GM12892 (cell line): ENCODE measurements at places on chromosomes 4 and X.

GRCh38 chr4:92334716-92335350 lies 31.1 kb downstream of the GRID2 start:
- DNase-seq: no peak

DNA sequence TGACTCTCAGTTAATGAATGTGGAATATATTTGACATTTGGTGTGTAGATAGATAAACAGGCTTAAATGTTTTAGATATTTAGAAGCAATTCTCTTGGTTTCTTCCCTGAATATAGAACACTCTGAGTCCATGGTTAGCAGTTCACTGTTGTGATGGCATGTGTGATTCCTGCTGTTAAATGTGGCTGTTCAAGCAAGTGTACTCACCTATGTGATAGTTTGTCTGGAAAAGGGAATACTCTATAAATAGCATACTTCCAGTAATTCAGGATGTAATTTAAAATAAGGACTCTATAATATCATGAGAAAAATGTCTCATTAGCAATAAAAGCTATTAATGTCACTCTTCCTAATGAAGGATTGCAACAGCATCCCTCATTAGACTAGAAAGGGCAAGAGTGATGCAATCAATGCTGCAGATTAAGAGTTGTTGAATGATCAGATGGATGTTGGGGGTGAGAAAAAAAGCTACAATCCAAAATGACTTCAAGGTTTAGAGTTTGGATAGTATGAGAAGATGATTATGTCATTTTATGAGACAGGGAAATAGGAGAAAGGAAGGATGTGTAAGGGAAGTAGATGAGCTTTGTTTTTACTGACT lies 201.8 kb upstream of the WDFY3 start:
- no peak for DNase-seq

- DNase-seq: no peak
Measured at GRCh38 chr4:1550122-1551070, 133.7 kb downstream of the FAM53A start.

DNA sequence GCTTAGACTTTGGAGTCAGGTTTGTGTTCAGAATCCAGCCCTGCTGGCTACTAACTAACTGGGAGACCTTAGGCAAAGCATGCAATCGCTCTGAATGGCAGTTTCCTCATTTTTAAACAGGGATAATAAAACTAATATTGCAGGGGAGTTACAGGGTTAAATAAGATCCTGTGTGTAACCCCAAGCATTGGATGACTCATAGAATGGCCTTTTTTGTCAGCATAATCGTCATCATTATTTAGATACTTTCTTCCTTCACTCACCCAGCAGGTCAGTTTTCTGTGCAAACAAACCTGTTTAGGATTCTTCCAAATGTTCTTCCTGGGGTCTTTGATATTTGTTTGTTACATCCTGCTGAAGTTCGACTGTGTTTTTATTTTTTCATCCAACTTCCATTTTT lies 208.2 kb downstream of the EVC2 start:
- DNase-seq: no peak

GRCh38 chrX:110310000-110310790 lies 7.7 kb downstream of the AMMECR1 start:
- no peak for DNase-seq

DNA sequence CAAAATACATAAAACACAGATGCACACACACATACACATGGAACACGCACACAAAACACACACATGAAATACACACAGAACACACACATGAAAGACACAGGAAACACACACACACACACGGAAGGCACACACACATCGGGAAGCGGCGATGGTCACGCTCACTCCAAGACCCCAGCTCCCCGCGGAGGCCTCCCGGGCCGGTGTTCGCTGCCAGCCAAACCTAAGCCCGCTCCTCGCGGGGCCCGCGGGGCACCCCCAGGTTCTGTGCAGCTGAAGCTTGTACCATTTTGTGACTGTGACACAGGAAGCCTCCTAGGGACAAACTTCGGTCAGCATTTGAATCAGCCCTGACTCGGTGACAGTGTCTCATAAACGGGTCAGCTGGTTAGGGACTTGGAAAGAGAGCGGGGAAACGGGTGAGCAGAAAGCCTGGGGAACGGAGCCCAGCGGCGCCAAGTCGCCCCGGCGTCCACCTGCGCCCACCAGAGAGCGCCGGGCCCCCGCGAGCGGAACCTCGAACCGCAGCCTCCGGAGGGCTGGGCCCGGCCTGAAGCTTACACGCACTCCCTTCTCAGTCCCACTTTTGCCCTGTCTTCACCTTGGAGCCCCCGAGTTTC lies 32.1 kb downstream of the F11 start:
- no peak for DNase-seq

DNA sequence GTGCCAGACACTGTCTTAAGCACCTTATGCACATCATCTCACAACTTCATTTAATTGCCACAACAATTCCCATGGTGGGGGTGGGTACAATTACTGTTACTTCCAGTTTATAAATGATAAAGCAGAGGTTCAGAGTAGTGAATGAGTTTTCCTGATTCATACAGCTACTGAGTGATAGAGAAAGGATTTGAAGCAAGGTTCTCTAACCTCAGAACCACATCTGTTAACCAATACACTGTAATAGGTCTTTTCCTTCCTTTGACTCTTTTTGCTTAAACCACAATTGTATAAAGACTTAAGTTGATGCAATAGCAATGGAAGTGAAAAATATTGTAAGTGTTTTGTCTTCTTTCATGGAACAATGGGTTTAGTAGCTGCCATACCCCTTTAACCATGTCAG lies 43.5 kb upstream of the PAK3 start:
- no peak for DNase-seq

- DNase-seq: no peak
Measured at GRCh38 chr4:213971-214370, 89.7 kb downstream of the ZNF718 start.

- no peak for DNase-seq
Measured at GRCh38 chrX:149527705-149528104, 13.1 kb upstream of the EOLA1 start.

GRCh38 chrX:3425031-3425430 lies 78.6 kb upstream of the MXRA5 start:
- no peak for DNase-seq

- no peak for DNase-seq
Measured at GRCh38 chr4:25029479-25030276, 1.1 kb downstream of the LGI2 start.

DNA sequence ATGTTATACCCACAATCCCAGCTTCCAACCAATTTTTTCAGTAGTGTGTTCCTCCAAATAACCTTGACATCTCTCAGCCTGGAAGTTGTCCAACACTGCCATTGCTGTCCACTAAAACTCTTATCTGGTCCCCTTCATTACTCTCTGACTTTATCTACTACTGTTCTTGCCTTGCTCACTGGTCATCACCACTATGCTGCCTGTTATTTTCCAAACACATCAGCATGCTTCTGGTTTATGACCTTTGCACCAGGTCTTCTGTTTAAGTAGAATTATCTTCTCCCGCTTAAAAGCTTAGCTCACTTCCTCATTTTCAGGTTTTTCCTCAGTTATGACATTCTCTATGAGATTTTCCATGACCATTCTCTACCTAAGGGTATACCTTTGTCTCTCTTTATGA lies 5.5 kb downstream of the ELMOD2 start:
- no peak for DNase-seq

DNA sequence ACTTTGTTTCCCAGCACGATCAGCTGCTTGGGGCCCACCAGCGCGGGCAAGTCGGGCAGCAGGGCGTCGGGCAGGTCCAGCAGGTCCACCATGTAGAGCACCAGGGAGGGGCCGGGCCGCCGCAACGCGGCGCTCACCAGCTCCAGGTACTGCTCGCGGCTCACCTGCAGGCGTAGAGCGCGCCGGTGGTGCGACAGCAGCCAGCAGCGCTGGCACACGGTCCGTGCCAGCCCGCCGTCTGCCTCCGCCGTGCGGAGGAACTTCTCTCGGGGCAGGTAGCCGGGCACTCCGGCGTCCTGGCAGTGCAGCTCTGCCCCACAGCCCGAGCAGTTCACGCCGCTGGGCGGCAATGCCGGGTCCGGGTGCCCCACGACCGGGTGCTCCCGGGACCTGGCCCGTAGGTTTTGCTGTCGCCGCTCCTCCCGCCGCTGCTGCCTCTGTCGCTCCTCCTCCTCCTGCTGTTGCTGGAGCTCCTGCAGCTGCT lies 527 bp downstream of the NOA1 start:
- peak; percentile 38 for DNase-seq

GRCh38 chr4:46258431-46258830 lies 131.5 kb downstream of the GABRA2 start:
- no peak for DNase-seq

GRCh38 chr4:89954906-89955695 lies 60.4 kb downstream of the MMRN1 start:
- DNase-seq: no peak

DNA sequence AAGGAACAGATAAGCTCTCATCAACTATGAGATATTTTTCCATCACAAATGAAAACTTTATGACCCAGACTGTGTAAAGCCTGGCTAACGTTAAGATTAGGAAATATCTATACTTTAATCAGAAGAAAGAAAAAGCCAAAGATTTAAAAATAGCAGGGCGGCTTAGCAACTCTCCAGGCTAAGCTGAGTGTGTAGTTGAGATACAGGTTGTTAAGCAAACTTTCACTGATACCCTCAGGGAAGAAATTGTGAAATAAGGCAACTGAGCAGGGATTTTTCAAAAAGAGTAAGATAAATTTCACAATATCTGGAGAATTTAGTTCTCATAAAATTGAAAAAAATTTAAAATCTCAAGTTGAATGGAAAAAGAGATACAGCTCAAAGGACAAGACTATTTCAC lies 382.0 kb downstream of the RAPGEF2 start:
- no peak for DNase-seq

DNA sequence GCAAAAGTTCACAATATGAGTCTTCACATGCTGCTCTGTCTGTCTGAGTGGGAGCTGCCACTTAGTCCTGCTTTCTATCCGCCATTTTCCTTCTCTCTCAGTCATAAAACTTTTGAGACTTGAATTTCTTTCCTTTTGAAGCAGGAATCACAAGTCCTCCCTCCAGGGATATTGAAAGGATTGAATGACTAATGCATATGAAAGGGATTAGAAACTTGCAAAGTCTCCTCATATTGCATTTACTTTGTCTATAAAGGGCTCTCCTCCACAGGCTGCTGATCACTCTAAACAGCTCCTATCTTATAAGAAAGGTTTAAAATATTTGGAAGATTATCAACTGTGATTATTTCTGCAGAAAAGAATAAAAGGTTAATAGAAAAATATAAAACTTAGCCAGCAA lies 879.1 kb downstream of the ARAP2 start:
- DNase-seq: no peak

GRCh38 chr4:183163135-183163534 lies 64.1 kb downstream of the WWC2 start:
- no peak for DNase-seq

DNA sequence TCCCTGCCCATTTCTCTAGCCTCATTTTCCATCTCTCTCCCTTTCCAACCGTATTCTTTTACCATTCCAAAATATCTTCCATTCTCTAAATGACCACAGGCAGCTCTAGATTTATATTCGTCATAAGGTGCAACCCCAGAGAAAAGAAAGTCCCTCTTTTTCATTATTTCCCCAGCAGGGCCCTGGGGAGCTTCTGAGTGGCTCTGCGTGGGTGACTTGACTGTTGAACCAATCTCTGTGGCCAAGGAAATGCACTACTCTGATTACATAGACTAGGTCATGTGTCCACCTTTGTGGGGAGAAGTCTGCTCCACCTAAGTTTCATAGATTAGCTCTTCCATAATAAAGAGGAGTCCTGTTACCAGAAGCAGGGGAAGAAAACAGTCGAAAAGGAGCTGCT lies 51.4 kb downstream of the ATOH1 start:
- no peak for DNase-seq

GRCh38 chr4:66034671-66035070 lies 364.4 kb upstream of the EPHA5 start:
- DNase-seq: no peak

- DNase-seq: no peak
Measured at GRCh38 chr4:112954286-112954685, 95.2 kb upstream of the ANK2 start.

DNA sequence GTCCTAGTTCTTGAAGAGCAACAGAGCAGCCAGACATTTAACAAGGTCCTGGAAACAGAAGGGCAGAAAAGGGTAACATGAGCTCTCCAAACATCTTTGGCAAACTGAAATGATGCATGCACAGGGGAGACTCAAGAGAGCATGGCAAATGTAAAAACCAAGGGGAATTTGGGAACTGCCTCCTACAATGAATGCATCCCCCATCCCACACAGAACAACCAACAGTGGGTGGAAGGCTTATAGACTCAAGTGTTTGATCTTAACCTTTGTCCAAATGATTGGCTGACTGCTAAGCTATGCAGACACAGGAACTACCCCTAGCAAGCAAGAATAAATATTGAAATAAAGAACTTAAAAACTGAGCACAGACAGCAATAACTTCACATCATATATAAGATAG lies 74.4 kb downstream of the CENPC start:
- DNase-seq: no peak

DNA sequence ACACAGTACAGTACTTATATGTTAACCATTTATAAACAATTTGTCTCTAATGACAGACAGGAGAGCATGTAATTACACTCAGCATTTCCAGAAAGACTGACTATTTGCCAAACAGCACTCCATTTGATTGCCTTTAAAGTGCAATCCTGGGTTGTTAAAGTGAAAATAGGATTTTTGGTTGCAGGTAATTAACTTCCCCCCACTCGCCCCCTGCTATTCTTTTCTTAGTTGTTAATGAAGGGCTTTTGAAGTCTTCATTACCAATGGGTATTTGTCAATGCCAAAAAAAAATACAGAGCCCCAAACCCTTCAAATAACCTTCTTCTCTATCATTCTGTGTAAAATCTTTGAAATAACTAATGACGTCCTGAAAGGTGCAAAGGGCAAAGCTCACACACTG lies 825.6 kb downstream of the STPG2 start:
- no peak for DNase-seq

DNA sequence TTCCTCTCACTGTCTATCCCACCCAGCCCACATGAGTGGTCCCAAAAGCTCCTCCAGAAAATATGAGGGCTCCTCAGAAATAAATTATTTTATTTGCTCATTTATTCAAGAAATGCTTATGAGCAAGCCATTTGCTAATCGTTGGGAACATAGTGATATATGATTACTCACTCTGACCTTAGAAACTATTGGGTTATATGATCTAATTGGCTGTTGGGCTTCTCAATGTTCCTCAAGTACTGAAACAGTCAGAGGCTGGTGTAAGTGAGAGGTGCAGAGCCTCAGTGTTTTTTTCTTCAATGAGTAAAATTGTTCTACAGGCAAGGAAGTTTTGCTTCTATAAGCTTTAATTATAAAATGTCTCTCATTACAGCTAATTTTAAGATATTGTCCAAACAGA lies 893.8 kb upstream of the INTU start:
- DNase-seq: no peak

GRCh38 chr4:138659037-138659811 lies 356.4 kb upstream of the NOCT start:
- DNase-seq: no peak

DNA sequence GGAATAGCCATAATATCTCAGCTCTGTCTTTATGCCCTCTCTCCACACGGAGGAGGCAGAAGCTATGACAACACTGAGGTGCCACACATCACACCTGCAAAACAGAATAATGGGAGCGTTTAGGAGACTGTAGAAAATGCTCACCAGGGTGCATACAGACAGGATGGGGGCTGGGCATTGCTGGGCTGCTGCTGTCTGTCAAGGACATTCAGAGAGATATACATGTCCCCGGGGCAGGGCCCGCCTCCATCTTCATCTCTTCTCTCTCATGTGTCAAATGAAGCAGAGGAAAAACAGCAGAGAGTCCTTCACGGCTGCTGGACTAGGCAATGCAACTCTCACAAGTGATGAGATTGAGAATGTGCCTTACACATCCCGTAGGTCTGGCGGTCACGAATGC lies 65.3 kb upstream of the DHRSX start:
- no peak for DNase-seq
